ENCODE measurements at places on chromosomes 3 and 15.
A peak's percentile ranks its signal among the peaks of the same experiment; 100 is the strongest.

- DNase-seq, result no peak
These were observed 241.9 kb upstream of the PEX5L start for GRCh38 chr3:180278583-180279188.

- no peak for DNase-seq
These were observed 777 bp downstream of the GPR160 start for GRCh38 chr3:170038434-170039110.

DNA sequence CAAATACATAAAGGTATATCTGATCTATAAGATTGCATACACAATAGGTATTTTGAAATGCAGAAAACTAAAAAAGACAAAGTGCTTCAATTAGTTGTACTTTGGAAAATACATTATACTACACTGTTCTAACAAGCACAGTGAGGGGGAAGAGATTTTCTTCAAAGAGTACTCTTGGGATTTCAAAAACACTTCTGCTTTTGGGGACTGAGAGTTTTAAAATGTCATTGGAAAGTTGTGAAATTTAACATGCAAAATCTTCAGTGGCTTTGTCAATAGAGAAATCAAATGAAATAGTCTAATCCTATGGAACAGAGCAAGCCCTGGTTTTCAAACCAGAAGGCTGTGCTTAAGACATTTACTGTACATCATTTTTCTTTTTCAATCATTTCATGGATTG is 322.2 kb upstream of the SEMA6D start:
- no peak for DNase-seq

GRCh38 chr3:48429960-48430707 is at the start of gene PLXNB1:
PLXNB1 (minus strand) TSS chr3:48430086; CDS start chr3:48424611, 5,475 bp downstream.
- peak; percentile 7 for DNase-seq

GRCh38 chr3:183197734-183198133 is 35.2 kb upstream of the LAMP3 start:
- DNase-seq, result no peak

- no peak for DNase-seq
These were observed 98.1 kb downstream of the SSR3 start for GRCh38 chr3:156456771-156457224.

GRCh38 chr3:38755130-38755529 is 60.9 kb downstream of the SCN10A start:
- DNase-seq, result no peak

- no peak for DNase-seq
These were observed 142.2 kb upstream of the CNTN3 start for GRCh38 chr3:74756674-74757073.

GRCh38 chr3:45647148-45647619 is 42.0 kb upstream of the SACM1L start:
- no peak for DNase-seq
